ENCODE measurements at places on chromosomes 1 and 21. TPM values are rescaled to one million over a fixed set of nuclear protein-coding genes. Genes with fewer than 3 reads are reported as not detected.

GRCh38 chr1:36966242-36966641 is 68.1 kb downstream of the GRIK3 start:
- no peak for DNase-seq

DNA sequence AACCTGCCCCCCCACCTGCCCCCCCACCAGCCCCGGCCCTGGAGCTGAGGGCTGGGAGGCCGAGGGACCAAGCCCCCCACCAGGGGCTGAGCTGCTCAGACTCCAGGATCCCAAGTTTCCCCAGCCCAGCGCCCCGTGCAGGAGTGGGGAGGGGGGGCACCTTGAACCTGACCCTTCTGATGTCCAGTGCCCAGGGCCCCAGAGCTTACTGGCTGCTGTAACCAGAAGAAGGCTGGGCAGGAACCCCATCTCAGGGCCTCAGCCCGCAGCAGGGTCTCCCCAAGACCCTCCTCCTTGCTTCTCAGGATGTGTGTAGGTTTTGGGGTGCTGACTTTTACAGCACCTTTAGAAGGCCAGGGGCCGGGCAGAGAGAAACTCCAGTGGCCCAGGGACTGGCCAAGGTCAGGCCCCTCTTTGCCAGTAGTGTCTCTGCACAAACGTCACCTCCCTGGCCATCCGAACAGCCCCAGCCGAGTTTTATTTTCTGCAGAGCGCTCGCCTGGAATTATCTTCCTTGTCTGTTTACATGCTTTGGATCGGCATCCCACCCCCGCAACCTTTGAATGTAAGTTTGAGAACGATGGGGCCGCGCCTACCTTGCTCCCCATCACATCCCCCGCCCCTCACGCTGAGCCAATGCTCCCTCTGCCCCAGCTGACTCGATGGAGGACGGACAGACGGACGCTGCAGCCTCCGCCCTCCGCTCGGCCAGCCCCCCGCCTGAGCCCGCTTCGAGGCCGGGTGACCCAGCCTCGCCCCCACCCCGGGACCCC is 70.1 kb upstream of the CASZ1 start:
- no peak for DNase-seq

- DNase-seq: peak; percentile 82
Observed at GRCh38 chr1:43529206-43529731, 1.4 kb upstream of the PTPRF start.

DNA sequence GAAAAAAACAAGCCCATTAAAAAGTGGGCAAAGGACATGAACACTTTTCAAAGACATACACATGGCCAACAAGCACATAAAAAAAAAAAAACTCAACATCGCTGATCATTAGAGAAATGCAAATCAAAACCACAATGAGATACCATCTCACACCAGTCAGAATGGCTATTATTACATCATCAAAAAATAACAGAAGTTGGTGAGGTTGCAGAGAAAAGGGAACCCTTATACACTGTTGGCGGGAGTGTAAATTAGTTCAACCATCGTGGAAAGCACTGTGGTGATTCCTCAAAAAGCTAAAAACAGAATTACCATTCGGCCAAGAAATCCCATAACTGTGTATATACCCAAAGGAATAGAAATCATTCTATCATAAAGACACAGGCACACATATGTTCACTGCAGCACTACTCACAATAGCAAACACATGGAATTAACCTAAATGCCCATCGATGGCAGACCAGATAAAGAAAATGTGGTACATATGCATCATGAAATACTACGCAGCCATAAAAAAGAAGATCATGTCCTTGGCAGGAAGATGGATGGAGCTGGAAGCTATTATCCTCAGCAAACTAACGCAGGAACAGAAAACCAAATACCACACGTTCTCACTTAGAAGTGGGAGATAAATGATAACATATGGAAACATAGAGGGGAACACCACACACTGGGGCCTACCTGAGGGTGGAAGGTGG is 70.1 kb downstream of the INTS7 start:
- DNase-seq: no peak

- DNase-seq: no peak
Observed at GRCh38 chr1:98327220-98327861, 334.2 kb upstream of the SNX7 start.

DNA sequence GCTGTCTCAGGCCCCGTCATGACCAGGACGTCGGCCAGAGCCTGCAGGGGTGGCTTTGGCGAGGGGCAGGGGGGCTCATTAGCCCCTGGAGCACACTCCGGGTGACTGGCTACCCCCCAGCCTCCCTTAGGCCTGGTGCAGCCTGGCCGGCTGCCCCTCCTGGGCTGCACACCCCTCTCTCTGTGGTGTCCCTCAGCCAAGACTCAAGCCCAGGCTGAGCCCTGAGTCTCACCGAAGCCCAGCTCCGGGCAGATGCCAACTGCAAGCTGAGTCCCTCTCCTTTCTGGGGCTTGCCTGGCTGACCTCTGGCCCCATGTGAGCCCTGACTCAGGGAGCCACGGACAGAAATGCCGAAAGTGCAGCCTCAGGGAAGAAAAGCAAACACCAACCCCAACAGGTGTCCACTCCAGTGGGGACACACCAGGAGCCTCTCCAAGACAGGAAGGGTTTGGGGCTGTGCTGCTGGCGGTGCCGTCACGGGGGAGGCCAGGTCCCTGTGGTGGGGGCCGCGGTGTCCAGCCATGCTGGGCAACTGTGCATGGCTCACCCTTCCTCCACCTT is 5.3 kb upstream of the IBA57 start:
- no peak for DNase-seq

GRCh38 chr1:180482425-180483275 is 19.7 kb downstream of the ACBD6 start:
- DNase-seq: peak; percentile 25

GRCh38 chr1:111191496-111191895 is 8.9 kb downstream of the DENND2D start:
- DNase-seq: no peak

DNA sequence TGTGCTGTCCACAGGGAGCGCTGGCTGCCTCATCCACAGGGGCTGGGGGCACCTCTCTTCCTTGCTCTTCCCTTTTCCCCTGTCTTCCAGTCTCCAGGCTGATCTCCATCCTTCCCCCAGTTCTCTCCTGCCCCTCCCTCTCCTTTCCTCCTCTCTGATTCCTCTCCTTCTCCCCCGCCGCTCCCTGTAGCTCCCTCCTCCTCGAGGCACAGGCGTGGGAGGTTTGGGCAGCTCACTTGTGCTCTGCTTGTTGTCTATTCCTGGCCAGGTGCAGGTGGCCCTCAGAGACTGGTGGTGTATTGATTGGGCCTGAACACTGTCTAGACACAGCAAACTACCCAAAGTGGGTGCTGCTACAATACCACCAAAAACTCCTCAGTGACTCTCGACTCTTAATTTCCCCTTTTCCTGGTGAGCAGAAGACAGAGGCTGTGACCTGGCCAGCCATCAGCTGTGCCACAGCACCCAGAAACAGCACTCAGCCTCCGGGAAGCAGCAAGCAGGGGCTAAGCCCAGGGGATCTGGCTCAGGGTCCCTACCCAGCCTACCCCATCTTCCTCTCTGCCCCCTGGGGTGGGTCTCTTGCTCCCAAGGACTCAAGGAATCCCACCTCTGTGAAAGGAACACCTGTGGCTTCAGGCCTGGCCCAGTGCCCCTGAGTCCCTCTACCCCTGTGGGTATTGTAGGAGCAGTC is 93.3 kb downstream of the DDX20 start:
- DNase-seq: no peak

- no peak for DNase-seq
Observed at GRCh38 chr1:202319381-202320080, 22.2 kb downstream of the UBE2T start.

GRCh38 chr1:206080026-206080820 is 27.2 kb downstream of the RHEX start:
- DNase-seq: no peak

DNA sequence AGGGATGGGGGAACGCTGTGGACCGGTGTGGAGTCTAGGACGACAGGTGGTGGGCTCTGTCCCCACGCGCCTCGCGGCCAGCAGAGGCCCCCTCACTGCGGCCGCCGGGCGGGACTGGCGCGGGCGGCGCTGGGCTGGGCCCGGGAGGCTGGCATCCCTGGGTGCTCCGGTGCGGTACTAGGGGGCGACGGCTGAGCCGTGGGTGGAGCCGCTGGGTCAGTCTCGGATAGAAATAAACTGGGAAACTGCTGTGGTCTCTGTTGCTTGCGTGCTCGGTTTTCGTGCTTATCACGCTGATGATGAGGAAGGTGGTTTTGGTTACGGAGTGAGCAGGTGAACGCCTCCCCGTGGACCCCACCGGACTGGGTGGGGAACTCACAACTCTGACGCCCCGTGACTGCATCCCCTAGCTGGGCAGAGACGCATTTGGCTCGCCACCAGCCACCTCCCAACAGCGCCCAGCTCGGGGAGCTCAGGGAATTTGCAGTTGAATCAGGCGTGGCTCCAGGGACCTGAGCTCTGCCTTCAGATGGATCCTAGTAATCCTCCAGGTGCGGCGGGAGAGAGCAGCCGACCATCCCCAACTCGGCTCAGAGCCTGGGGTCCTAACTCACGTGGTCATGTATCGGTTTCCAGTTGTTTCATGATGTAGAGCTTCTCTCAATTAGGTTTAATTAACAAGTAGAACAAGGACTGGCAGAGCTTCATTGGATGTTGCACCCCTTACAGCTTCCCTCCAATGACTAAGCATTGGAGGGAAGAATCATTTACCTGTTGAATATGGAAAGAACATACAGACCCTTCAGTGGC is 32.1 kb downstream of the HSD17B7 start:
- DNase-seq: no peak

DNA sequence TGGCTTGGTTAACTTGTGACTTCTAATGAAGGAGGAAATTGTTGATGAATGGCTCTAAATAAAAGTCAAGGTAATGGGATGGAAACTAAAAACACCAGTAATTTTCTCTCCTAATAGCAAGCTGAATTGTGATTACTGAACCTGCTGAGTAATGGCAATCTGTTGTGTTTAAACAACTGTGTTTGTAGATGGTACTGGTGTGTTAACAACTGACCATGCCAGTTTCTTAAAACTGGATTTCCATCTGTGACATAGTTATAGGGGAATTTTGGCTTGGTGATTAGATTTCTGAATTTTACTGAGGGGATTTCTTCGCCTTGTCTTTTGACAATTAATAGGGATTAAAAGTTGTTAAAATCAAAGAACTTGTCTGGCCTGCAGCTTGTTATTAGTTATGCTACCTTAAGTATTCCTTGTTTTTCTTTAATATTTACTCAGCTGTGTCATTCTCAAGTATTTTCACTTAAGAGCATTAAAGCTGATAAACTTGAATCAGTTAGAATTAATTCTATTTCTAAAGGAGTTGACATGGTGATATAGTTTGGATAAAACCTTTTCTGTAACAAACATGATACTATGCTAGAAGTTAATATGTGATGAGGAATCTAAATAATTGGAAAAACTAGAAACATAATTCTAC is 7.9 kb upstream of the ERO1B start:
- DNase-seq: no peak

GRCh38 chr1:25257196-25257595 is 9.9 kb upstream of the RSRP1 start:
- DNase-seq: no peak

DNA sequence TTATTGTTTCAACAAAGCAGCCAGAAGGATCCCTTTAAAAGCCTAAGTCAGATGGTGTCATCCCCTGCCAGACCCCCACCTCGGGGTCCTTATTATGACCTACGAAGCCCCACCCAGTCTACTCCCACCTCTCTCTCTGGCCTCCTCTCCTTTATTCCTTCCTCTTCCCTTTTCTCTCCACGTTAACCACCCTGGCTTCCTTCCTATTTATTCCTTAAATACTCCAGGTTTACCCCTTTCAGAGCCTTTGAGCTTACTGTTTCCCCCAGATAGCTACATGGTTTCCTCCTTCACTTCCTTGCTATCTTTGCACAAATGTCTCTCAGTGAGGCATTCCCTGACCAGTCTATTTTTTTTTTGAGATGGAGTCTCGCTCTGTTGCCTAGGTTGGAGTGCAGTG is 12.0 kb upstream of the SLC9A1 start:
- DNase-seq: no peak

- no peak for DNase-seq
Observed at GRCh38 chr1:25837262-25837875, 17.6 kb downstream of the MTFR1L start.

GRCh38 chr21:35475762-35476161 is 426.7 kb upstream of the RUNX1 start:
- DNase-seq: no peak

DNA sequence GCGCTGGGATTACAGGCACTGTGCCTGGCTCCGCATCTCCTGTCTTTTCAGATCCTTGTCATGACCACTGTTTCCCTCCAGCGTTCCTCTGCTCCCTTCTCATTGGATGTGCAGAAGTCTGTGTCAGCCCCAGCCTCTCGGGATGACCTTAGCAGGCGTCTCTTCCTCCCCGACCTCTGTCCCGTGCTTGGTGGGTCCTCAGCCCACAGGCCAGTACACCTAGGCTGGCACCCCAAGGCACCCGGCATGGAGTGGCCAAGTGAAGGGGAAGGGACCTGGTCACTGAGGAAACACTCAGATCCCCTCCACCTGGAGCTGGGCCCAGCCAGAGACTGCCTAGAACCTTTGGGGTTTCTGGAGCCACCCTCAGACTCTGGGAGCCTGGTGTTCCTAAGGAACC is 2.4 kb upstream of the CLCNKB start:
- no peak for DNase-seq

DNA sequence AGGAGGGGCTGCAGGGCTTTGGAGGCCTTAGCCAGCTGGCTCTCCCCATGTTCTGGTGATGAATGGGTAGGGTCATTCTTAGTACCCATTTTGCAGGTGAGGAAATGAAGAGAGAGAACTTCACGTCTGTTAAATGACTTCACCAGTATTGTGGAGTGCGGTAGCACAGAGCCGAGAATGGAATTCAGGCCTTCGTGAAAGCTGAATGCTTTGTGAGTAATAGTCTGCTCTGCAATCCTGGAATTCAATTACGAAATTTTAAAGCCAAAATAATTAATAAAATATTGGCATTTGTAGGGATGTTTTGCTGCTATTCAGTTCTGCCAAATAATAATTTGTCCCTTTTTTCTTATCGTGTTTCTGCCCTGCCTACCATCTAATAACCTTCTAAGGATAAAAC is 197.7 kb downstream of the GREM2 start:
- no peak for DNase-seq

DNA sequence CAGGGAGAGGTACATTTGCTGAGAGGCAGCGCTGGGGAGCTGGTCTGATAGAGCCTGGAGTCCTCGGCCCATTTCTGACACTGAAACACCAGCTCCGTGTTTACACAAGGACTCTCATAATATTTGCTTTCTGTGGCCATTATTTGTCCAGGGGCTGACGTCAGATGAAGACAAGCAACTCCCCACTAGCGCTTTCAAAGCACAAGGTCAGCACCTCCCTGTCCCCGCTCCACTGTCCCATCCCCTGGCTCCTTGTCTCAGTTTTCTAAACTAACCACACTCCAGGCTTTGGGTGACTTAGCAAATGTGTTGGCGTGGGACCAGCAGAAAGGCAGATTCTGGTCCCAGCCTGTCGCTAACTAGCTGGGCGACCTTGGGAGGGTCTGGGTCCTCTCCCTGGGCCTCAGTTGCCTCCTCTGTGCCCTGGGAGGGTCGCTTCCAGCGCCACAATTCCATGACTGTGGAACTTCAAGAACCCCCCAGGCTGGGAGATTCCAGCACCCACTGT is 37.4 kb upstream of the ZBTB40 start:
- no peak for DNase-seq

GRCh38 chr1:108814343-108815125 is 42.4 kb downstream of the AKNAD1 start:
- DNase-seq: no peak

The CFHR4 gene
- not detected for polyA plus RNA-seq

The GSTM1 gene
- 13.5 TPM for polyA plus RNA-seq

The SGIP1 gene
- polyA plus RNA-seq: 0.09 TPM
